Epithelial cell of proximal tubule (primary cell): ENCODE measurements at places on chromosomes 1 and 21. TPM values are rescaled to one million over a fixed set of nuclear protein-coding genes. Genes with fewer than 3 reads are reported as not detected.
A peak's percentile ranks its signal among the peaks of the same experiment; 100 is the strongest.

GRCh38 chr1:117826540-117827078 is 102.8 kb downstream of the GDAP2 start:
- DNase-seq, result peak; percentile 44

- no peak for DNase-seq
Measured at GRCh38 chr1:197967066-197967465, 49.9 kb downstream of the LHX9 start.

- peak; percentile 53 for DNase-seq
Measured at GRCh38 chr1:94654031-94654430, 112.5 kb upstream of the F3 start.

NBPF4 gene
- not detected in 2 replicates for total RNA-seq

CD1D gene
- total RNA-seq, result 0.72 and 3.0 TPM in 2 replicates

- no peak for DNase-seq
Measured at GRCh38 chr1:223016381-223016780, 126.7 kb downstream of the TLR5 start.

DNA sequence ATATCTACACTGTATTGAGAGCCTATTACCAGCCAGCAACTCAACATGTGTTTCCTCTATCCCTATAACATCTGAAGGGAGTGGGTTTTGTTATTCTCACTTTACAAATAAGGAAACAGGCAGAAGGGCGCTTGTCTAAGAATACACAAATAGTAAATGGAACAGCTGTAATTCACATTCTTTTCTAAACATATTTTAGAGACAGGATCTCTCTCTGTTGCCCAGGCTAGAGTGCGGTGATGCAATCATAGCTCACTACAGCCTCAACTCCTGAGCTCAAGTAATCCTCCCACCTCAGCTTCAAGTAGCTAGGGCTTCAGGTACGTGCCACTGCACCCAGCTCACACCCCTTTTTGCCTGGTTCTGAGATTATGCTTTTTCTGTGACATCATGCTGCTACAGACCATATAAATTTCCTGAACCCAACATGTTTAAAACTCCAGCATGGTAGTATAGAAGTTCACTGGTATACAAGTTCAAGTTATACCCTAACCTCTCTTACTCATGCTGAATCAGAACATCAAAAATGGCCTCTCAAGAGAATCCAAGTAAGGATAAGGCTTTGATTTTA is 8.6 kb upstream of the TACSTD2 start:
- no peak for DNase-seq

DNA sequence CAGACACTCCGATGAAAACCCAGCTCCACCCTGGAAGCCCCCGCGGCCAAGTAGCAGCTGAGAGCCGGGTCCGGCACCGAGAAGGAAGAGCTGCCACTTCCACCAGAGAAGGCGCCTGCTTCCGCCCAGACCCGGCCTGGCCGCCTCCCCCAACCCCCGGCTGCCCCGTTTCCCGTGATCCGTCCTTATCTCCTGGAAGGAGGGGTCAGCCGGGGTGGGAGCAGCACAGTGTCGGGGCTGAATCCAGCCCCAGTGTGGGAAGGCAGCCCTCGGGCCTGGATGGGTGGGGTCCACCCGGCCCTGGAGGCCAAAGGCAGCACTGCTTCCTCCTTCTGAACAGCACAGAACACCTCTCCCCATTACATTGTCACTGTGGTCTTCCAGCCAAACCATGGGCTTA is 69.4 kb downstream of the MEGF6 start:
- no peak for DNase-seq

- no peak for DNase-seq
Measured at GRCh38 chr21:39461419-39461818, 9.6 kb downstream of the SH3BGR start.

DNA sequence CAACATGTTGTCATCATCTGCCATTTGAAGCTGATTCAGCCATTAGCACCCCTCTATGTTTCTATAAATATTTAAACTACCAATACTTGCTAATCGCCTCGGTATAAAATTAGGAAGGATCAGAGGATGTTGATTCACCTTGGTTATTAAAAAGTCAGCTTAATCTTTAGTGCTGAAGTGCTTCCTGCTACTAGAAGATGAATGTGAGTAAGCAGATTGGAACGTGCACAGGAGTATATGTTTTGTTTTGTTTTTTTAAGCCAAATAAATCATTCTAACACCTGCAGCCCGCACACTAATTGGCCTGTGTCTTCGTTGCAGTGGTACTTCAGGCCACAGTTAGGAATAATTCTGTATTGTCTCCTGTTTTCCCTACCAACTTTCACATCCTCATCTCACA is 485.7 kb downstream of the AJAP1 start:
- peak; percentile 4 for DNase-seq

LCE1A gene
- total RNA-seq, result not detected in 2 replicates

- no peak for DNase-seq
Measured at GRCh38 chr1:40784771-40785151, 1.2 kb downstream of the KCNQ4 start.

SLC44A3 gene
- 9.3 and 24.3 TPM in 2 replicates for total RNA-seq

ALG14 gene
- 1.1 and 1.7 TPM in 2 replicates for total RNA-seq

GRCh38 chr1:82801176-82801575 is 1000.4 kb downstream of the ADGRL2 start:
- DNase-seq, result no peak

GRCh38 chr1:113389359-113389952 is 859 bp upstream of the MAGI3 start:
- no peak for DNase-seq

GRCh38 chr1:154791292-154792166 is 78.6 kb downstream of the KCNN3 start:
- DNase-seq, result no peak

DNA sequence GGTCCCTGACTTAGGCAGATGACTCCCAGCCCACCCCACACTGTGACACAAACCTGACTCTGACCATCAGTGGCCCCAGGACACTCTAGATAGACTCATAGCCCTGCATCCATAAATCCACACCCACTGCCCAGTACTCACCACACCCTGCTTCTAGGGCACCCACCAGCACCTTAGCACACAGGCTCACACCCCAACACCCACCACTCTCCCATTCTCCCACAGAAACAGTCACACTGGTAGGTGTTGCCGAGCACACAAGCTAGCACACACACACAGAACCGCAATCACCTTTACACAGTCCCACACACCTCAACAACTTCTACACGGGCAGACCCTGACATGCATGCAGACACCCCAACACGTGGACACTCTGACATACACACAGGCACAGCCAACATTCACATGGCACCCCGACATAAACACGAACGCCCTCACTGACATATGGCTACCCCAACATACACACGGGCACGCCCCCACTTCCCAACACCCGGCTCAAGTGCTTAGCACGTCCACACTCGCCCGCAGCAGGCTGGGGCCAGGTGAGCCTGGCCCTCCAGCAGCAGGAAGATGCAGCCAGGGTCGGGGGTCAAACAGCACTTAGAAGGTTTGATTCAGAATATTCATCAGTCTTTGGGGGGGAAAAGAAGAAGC is 105.5 kb upstream of the TARDBP start:
- no peak for DNase-seq

DNA sequence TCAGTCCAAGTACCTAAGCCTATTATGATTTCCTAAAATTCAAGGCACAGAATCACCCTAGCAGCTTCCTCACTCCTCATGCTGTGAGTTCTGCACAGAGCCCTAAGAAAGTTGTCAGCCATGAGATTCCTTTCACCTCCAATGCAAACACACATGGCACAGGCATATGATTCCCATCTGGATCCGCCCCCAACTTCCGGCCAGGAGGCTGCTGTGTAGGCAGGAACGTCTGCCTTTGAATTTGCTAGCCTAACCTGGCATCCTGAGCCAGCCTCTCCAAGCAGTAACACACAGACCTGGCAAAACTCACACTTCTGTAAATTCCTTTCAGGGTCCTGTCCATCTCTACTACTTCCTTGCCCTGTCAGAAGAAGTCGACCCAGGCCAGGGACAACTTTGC is 521.1 kb upstream of the BEND5 start:
- DNase-seq, result no peak

- DNase-seq, result no peak
Measured at GRCh38 chr1:20715406-20715805, 2.4 kb downstream of the KIF17 start.

RGS8 gene
- total RNA-seq, result not detected in 2 replicates

- DNase-seq, result no peak
Measured at GRCh38 chr1:100927276-100927675, 31.4 kb downstream of the SLC30A7 start.

GRCh38 chr1:38097284-38097898 is 50.8 kb upstream of the POU3F1 start:
- DNase-seq, result no peak

DNA sequence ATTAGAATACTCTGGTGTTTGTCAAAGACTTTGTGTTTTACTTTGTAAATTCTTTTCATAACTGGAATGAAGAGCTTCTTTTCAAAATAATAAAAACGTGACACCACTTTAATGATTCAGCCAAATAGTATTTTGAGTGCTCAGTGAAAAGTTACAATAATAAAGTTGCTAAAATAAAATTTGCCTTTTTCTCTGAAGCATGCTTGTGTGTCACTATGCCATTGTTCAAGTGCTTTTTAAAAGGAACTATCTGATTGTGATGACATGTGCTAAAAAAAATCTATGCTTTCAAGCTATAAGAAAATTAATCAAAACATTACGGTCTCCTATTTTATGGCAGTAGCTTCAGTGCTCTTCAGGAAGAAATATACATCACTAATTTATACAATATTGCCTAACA is 1290.5 kb upstream of the B3GALT2 start:
- DNase-seq, result no peak

ESRRG gene
- total RNA-seq, result 0.36 and 0.52 TPM in 2 replicates

DNA sequence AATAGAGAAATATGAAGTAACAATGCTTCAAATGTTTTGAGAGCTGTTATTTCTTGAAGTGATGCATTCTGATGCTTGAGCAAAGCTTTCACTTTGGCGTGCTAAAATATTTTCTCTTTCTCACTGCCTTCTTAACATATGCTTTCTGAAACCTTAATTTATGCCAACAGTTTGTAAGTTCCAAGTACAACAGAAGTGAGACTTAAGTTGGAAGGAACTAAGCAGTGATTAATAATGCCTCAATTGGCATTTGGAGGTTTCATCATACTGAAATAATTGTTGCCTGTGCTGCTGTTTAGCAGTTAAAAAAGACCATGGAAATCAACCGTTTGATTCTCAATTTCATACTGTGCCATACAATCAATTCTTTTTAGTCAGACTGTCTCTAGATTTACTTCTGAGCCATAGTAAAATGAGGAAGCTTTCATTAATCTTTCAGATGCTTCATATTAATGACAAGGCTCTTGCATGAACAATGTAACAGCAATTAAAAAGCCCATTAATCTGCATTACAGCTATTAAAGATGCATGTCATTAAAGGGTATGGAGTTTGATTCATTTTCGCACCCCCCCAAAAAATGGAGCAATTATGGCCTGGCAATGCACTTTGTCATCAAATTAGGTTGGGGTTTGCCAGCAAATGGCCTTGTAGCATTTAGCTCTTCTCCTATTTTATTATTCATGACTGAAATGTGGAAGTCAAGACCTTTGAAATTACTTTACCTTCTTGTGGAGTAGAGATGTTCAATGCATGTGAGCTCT is 375.3 kb downstream of the USH2A start:
- no peak for DNase-seq

DNA sequence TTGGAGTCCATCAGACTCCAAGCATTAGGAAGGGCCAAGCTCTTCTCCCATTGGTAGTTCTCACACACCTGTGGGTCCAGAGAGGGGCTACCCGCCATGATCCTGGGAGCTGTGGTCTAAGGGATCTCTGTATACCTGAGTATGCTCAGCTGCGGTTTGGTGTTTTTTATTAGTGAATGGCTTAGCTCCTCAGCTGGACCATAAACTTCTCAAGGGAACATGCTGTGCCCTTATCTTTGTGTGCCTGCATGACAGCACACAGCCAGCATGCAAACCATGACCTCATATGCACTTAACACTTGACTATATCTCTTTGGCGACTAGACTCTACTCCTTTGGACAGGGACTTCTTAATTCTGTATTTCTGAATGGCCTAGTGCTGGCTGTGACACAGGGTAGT is 94.5 kb downstream of the CD58 start:
- DNase-seq, result no peak

DNA sequence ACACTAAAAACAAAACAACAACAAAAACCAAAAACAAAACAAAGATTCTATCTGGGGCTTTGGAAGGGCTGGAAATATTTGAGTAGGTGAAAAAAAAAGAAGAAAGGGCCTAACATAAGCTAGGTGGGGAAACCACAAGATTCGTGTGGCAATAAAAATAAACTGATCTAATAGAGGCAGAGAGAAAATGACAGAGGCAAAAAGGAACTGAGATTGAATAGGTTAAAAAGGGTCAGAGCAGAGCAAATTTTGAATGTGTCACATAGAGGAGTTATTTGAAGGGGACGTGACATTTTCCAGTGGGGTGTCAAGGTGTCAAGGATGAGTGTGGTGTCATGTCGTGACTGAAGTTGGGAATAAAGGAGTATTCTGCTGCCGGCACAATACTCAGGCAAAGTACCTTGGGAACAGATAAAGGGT is 65.2 kb upstream of the RALGPS2 start:
- DNase-seq, result no peak

NHLH1 gene
- not detected in 2 replicates for total RNA-seq

DNA sequence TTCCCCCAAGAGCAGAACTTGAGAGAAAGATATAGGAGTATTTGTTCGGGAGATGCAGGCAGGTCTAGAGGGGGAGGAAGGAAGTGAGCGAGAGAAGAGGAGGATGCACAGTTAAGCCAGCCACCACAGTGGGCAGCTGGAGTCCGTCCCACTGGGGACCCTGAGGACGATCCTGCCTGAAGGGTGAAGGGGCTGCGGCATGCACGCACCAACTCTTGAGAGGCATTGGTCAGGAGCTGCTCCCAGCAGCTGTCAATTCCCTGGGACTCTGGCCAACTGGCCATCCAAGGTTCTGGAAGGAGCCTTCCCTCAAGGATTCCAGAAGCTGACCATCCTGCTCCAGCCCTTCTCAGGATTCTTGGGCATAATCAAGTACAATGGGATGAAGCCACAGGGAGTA is 246.9 kb downstream of the MATN1 start:
- no peak for DNase-seq

RNPC3 gene
- 5.1 and 6.4 TPM in 2 replicates for total RNA-seq

DNA sequence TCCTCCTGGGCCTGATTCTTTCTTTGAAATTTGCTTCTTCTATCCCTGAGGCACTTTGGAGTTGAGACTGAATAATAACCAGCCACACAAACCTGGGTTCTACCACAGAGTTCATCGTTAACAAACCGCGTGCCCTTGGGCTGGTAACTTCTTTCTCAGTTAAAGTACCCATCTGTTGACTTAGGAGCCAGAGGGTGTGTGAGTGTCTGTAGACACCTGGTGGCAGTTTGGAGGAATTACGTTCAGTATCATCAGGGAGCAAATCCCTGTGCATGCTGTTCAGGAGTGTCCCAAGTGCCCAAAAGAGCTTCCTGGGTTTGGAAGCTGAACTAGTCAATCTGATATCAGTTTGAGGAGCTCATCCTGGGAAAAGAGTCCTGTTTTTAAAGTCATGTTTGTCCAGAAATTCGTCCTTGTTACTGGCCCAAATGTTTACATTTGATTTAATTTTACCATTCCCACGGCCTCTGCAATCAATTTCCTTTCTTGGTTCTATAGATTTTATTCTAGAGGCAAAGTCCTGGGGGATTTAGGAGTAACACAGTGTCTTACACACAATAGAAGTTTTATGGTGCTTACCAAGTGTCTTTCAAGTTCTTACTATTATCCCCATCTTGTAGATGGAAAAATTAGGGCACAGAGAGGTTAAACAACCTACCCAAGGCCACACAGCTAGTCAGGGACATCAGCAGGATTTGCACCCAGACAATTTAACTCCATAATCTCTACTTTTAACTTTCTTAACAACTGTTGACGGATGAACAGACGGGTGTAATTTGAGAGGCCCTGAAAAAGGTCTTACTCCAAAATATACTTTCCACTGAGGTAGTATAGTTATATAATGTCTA is 26.7 kb upstream of the RPTN start:
- no peak for DNase-seq

- no peak for DNase-seq
Measured at GRCh38 chr1:191585095-191585494, 573.2 kb upstream of the RGS18 start.

SLC35D1 gene
- total RNA-seq, result 3.6 and 5.4 TPM in 2 replicates

AMY1B gene
- not detected in 2 replicates for total RNA-seq
